ENCODE measurements at places on chromosomes 11 and 22.

GRCh38 chr11:62612366-62613290 is at the start of the genes EML3 and ROM1:
Gene EML3 (minus strand): TSS chr11:62612775. CDS start chr11:62612457, 318 bp downstream.
Gene ROM1 (plus strand): TSS chr11:62613257. CDS start chr11:62613282, 25 bp downstream.
- DNase-seq = no peak

- DNase-seq = no peak
These were observed 545.4 kb downstream of the TBC1D22A start for GRCh38 chr22:47307822-47308221.

- DNase-seq = no peak
These were observed 35.0 kb downstream of the CHORDC1 start for GRCh38 chr11:90187839-90188238.

DNA sequence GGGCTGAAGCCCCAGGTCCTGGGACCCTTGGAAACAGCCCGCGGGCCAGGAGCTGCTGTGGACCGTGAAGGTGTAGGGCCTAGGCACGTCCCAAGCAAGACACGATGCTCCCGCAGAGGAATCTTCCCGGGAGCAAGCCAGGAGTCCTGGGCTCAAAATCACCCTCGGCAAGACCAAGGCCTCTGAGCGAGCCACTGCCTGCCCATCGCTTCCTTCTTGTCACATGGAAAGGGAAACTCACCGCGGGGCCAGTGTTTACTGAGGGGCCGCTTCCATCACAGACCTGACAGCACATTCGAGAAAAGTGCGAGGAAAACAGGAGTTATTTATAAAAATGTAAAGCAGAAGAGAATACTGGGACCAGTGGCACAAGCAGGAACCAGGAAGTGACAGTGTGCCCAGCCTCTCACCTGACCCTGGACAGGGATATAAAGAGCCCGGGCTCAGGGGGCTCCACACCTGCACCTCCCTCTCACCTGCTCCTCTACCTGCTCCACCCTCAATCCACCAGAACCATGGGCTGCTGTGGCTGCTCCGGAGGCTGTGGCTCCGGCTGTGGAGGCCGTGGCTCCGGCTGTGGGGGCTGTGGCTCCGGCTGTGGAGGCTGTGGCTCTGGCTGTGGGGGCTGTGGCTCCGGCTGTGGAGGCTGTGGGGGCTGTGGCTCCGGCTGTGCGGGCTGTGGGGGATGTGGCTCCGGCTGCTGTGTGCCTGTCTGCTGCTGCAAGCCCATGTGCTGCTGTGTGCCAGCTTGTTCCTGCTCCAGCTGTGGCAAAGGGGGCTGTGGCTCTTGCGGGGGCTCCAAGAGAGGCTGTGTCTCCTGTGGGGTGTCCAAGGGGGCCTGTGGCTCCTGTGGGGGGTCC is at the start of gene KRTAP5-5:
KRTAP5-5 (plus strand) TSS at position 450 of the 860 bp plus-strand sequence; CDS start at position 516, 66 bp downstream.
- DNase-seq = no peak

GRCh38 chr22:19994851-19995610 is 21.6 kb downstream of the ARVCF start:
- no peak for DNase-seq

DNA sequence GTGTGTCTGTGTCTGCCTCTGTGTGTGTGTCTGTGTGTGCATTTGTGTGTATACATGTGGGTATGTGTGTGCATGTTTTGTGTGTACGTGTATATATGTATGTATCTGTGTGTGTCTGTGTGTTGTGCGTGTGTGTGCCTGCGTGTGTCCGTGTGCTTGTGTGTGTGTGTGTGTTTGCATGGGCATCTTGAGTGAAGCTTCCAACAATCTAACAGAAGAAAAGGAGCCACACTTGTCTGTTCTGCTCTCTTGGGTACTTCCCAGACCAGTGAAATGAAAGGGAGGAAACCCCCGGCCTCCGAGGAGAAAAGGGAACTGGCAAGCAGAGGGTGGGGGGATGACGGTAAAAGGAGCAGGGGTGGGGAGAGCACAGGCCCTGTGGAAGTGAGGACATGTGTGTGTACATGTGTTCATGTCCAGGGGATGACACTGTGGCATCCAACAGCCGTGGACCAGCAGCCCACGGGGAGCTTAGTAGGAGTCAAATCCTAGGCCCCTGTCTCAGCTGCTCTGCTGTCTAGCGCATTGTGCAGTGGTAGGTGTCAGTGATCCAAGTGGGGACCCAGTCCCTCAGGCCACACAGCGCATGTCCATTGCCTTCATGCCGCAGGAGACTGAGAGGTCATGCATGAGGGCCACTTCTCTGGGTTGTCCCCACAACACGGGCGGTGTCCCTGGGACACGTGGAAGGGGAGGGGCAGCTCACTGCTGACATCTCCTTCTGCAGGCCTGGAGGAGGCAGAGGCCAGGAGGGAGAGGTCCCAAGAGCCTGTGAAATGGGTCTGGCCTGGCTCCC is 8.1 kb downstream of the CSF2RB start:
- no peak for DNase-seq

DNA sequence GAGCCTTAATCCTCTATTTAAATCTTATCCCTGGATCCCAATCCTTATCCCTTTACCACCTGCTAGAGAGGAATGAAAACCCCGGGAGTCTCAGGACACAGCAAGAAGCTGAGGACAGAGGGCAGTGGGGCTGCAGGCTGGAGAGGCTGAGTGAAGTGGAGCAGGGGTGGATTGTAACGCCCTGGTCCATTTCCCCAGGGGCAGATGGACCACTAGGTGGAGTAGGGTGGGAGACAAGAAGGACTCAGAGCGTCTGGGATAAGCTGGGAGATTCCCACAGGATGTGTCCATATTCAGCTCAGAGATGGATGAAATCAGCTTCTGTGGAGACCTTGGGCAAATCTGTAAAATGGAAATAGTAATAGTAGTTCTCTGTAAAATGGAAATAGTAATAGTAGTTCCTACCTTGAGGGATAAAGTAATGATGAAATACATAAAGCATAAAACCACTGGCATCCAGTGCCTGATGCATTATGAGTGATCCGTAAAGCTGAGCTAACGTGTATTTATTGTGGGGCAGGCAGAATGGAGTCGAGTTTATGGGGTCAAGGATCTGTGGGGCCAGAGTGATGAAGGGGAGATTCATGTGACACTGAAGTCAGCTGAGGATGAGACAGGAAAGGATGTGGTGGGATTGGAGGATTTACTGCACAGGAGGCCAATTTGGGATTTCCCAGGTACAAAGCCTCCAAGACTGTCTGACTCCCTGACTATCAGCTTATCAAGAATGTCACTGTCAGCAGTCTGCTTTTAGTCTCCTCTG is 1.9 kb upstream of the ROBO4 start:
- DNase-seq = no peak

All from urinary bladder (tissue), 4 donors.